Activated CD4-positive, alpha-beta T cell treated with anti-CD3 and anti-CD28 coated beads, Interleukin-2, amount 50 U/mL, for 48 hours (primary cell): ENCODE measurements at places on chromosomes 12 and 14.

DNA sequence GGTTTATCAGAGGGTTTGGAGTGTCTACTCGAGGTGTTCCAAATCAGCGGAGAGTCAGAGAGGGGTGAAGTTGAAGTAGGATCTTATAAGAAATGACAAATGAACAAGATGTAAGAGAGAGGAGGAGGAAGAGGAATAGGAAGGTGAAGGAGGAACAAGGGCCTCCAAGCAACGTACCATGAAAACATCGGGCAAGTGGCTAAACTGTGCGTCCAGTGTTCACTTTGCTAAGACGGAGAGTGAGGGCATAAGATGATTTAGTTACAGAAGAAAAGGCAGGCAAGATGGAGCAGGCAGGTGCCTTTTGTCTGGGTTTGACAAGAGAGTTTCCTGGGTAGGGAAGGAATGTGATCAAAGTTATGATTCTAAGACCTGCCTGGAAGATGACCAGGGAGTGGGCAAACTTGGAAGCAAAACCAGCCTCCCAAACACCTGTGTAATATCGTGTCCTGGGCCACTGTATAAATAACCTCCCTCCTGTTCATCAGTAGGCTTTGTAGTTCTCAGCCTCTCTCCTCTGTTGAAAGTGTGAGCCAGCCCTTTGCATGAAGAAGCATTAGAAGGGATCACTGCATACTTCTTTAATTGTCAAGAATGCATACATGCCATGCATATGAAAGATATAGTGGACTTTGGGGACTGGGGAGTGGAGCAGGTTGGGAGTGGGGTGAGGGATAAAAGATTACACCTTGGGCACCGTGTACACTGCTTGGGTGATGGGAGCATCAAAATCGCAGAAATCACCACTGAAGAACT lies 111.4 kb downstream of the ZFP36L1 start:
- no peak for DNase-seq

DNA sequence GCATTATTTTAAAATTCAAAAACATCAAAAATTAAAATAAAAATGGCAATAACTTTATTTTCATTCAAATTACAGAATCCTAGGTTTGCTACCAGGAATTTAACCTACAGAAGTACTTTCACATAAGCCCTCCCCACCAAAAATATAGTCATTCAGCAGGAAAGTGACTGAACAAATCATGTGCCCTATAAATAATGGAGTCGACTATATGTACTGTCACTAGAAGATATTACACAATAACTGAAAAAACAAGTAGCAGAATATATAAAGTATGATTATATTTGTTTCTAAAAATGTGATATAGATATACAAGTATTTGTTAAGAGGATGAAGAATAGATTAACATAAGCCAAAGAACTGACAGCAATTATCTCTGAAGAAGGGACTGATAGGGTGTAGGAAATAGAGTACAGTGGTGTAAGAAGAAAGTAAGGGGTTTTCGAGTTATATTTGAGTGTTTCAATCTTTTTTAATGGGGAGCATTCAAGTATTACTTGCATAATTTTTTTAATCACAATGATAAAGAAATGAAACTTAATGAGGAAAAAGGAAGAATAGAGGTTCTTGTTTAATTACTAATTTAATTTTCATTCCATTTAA lies 7.9 kb downstream of the C2CD5 start:
- DNase-seq: no peak

DNA sequence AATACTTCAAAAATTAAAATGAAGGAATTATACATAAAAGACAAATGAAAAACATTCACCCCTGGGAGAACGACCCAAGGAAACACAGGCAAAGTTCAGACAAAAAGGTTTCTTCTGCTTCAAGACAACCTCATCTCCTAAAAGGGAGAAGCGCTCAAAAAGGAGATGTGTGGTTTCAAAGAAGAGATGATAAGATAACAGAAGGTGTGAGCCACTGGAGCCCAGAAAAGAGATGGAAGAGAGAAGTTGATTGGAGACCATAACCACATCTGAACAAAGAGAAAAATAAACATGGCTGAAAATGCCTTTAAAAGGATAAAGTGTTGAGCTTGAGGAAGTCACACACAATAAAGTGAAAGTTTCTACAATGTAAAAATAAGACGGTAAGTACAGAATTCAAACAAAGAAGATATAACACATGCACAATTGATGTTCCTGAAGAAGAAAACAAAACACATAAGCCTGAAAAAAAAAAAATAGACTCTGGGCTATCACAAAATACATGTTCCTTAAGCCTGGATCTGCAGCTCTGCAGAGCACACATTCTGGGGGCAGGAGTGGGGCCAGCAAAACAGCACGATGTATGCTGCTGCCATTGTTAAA lies 51.6 kb upstream of the C14orf180 start:
- no peak for DNase-seq

DNA sequence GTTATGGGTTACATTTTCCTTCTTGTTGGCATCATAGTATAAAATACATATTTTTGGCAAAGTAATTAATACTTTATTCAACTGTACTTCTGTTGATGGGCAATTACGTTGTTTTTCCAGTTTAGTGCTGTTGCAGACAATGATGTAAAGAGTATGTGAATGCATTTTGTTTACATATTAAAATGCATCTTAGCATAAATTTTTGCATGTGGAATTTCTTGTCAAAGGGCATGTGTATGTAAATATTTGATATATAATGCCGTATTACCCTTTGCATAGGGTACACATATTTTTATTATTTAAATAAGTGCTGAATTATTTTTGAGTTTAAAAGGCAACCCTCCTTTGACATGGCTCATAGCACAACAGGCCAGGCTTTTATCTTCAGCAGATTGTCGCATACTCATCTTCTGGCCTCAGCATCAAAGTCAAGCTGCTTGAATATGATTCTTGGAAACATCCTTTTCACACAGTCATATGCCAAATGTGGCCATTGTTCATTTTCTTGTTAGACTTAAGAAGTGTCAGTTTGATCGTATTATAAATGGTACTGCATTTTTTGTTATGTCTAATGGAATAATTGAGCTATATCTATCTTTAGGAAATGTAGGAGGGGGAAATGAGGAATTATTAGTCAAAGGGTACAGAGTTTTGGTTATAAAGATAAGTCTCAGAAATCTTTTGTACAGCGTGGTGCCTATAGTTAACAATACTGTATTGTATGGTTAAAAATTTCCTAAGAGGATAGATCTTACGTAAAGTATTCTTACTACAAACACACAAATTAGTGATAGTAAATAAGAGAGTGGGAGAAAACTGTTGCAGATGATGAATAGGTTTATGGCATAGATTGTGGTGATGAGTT lies 138.5 kb downstream of the FUT8 start:
- DNase-seq: no peak

DNA sequence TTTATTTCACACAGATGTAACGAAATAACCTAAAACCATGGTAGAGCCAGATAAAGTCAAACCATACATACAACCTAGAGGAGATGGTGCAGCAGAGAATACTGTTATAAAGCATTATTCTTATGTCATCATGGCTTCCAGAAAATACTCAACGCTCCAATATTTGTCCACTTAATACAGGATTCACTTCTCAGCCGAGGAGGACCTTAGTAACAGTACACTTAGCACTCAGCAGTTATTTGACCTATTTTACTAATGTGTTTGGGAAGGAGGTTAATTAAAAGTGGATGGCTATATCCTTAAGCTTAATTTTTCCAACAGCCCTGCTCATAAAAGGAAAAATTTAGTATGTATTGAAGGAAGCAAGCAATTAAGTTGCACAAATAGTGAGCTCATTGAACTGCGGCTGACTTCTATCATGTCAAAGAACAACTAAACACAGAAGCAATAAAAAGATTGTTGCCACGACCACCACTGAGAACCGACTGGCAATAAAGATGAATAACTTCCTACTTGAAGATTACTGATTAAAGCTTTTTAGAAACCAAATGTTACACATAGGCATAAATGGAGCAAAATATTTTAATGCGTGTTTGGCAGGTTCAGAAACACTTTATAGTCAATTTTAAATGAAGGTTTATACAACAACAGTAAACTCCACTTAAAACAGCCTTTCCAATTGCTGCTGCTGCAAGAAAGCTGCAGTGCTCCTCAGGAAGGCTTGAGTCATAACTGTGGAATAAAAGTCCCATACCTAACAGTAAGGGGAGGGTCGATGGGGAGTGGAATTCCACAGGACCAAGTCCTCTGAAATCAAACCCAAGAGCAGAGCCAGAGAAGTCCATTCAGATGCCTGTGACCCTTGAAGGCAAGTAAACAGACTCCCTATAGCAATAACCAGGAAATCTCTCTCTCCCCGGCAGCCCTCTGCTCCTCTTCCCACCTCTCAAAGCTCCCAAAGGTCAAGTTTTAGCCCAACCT lies 218.9 kb upstream of the CDKN3 start:
- no peak for DNase-seq

DNA sequence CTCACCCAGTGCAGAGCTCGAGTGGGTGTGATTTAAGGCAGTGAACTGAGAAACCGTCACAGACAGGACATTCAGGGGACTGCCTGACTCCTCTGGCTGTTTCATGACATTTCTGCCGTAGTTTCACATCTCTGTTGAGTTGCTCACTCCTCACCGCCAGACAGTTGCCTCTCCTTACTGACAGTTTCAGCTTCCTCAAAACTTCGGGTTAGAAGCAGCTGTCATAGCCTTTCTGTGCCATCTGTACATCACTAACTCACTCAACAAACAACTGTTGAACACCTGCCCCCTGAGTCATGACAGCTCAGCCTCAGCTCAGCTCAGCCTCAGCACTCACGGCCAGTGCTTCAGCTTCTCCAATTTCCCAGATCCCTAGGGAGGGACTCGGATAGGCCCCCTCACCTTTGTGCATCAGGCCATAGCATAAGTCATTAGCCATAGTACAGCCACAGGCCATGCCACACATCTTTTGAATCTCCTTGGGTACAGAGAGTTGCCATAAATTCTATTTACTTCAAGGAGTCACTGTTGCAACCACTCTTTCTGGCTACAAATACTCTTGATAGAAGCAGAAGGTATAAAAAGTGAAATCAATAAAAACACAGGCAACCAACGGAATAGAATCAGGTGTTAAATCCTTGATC lies 6.2 kb upstream of the SLC15A4 start:
- DNase-seq: no peak

- no peak for DNase-seq
These were observed 214.1 kb downstream of the DUSP6 start for GRCh38 chr12:89138048-89138852.

DNA sequence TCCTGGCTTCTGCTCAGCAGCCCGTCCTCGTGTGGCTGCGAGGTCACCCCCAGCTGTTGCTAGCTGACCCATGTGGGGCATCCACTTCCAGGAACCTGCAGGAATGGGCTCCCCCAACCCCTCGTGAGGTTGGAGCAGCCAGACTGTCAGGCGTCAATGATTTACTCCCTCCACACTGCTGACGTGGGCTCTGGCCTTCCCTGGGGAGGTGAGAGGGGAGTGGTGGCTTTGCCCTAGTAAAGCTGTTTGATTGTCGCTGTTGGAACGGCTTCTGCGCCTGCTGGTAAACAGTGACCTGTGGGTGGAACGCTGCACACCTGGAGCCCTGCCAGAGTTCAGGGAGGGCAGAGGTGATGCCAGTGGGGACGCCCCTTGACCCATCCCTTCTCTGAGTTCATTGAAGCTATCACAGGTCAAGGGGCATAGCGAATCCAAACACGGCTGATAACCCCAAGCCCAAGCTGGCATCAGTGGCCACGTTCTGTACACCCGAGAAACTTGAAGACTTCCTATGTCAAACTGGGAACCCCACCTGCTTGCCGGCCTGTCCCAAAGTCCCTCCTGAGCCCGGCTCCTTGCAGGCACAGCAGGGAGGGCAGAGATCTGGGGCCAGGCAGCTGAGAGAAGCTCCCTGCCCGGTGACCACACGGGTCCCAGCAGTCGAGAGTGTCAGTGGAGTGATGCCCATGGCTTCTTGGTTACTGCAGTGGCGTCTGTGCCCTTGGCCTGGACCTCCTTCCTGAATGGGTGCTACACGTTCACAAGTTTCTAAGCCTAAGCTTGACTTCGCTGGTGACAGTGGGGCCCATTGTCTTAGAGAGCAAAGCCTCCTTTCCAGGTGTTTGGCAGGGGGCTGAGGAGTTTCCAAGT lies 2.7 kb downstream of the ASPG start:
- DNase-seq: no peak

- DNase-seq: no peak
These were observed 427.2 kb downstream of the TMTC2 start for GRCh38 chr12:83113945-83114344.

GRCh38 chr12:61896436-61896835 lies 363.8 kb upstream of the USP15 start:
- no peak for DNase-seq

DNA sequence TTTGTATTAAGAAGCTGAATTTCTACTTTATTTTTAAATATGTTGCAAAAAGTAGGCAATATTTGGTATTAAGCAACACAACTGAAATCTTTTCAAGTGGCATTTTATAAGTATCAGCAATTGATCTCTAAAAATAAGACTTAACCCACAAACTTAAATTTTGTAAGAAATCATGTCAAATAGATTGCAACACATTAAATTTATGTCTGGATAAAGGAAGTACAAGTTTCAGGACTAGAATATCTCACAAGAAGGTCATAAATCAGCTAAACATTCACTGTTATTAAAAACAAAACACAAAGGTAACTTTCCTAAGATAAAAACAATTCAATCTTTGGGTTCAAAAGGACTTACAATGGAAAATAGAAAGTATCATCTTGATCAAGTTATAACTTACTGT lies 32.8 kb downstream of the CPNE8 start:
- no peak for DNase-seq

DNA sequence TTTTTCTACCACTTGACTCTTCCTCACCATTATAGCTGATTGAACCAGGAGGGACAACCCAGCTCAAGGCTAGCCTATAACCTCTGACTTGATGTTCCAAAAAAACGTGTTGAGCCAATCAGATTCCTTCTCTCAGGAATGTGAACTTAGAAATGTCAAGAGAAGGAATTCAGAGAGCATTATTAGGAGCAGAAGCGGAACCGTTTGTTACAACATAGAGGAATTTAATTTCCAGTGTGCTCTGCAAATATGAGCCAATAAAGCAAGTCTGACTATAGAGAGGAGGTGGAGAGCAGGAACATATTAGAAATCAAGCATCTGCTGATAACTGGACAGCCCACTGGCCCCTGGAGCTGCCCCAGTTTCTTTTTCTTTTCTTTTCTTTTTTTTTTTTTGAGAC lies 15.3 kb upstream of the PELI2 start:
- DNase-seq: no peak

DNA sequence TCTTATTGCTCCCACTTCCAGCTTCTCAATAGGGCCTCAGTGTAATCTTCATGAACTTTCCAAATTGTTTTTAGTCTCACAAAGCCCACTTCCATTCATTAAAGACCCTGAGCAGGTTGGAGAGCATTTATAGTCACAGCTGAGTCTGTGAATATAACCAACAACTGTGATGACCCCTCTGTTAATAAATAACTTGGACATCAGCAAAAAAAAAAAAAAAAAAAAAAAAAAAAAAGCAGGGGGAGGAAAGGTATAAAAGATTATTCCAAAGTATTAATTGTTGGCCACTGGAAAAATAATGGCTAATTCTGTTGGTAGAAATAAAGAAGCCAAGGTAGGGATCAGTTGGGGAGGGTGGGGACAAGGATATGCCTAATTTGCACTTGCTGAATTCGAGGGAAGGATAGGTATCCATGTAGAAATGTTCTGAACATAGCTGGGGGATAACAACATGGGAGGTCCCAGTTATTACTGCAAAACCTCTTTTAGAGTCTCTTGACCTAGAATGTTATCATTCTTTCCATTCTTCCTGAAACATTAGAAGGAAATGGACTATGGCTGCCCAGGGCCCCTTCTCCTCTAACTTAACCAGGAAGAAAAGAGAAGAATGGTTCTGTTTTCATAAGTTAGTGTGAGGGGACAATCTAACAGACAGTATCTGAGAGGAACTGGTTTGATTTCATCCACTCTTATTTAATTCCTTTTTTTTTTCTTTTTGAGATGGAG lies 56.5 kb downstream of the SAMD4A start:
- no peak for DNase-seq

GRCh38 chr12:54051874-54052437 lies 1.7 kb upstream of the HOXC4 start:
- no peak for DNase-seq
